ENCODE measurements at places on chromosomes 4 and X.

- no peak for DNase-seq
Measured at GRCh38 chr4:71415491-71415890, 76.7 kb downstream of the SLC4A4 start.

- DNase-seq = no peak
Measured at GRCh38 chrX:68989456-68989855, 160.6 kb downstream of the EFNB1 start.

DNA sequence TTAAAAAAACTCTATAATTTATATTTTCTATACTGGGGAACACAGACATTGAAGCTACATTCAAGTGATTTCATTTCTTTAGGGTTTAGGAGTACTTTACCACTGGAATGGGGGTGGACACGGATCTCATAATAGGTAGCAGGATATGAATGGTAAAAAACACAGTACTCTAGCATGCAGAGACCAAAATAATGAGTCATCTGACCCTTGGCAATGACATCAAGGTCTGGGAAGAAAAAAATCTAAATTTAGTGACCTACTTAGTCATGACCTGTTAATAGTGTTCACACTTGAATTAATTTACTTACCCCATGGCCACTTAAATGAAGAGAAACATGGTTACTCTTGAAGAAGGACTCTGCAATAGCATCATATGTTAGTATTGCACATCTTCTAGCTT lies 187.9 kb downstream of the EPHA5 start:
- peak; percentile 44 for DNase-seq

DNA sequence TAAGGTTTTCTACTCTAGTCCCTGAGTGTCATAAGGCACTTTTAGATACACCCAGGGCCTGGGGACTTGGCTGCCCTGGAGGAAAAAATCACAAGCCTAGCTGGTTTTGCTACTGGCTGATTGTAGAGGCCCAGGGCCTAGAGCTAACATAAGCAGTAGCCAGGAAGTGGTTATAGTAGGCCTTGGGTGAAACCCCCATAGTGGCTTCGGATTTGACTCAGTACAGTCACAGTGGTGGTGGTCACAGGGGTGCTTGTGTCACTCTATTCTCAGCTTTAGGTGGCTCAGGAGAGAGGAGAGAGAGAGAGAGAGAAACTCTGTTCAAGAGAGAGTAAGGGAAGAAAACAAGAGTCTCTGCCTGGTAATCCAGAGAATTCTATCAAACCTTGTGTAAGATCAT lies 194.5 kb upstream of the EDA2R start:
- no peak for DNase-seq

DNA sequence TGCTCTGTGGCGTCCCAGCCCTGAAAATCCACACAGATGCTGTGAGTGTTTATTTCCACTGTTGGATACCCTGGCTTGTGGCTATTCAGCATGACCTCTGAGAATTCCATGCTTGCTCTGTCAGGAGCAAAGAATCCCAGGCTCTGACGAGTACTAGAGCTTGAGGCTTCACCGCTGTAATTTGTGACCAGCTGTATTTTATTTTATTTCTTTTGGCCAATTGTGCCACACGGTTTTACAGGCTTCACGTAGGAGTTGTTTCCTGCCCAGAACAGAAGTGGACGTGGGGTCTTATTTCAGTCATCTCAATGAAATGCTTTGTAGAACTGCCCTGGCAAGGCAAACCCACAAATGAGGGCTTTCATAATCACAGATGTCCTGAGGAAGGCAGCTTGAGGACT lies 69.4 kb upstream of the CLDN34 start:
- DNase-seq = no peak

DNA sequence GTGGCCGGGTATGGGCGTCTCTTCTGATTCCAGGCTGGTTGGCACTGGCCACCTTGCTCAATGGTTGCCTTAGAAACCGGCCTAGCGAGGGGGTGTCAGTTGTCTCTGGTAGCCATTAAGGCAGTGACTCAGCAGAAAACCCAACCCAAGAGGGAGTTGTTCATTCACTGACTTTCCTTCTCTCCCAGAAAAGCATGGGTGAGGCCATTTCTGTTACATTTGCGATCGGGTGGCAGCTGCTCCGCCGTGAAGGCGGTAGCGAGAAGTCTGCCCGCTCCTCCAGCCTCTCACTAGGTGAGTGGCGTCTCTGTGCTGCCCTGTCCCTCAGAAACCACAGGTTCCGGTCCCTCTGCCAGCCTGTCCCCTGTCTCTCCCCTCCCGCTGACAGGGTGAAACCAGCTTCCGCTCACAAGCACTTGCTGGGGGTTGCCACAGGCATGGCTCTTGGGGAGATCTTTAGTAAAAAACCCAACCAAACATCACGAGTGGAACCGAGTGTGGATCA lies 17.4 kb downstream of the IRAK1 start:
- no peak for DNase-seq

DNA sequence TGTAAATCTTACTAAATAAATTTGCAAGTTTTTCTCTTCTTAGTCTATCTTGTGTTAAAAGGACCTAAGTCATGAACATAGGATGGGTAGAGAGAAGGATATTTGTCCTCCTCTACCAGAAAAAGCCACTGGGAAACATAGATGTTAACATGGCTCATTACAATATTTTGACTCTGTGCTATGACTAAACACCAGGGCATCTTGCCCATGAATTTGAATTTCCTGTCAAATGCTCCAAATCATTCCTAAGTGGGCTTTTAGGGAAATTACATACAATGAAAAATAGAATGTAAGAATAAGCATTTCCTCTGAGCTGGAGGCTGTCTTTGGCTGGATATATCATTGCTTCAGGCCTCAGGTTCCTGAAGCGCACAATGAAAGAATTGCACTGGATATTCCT lies 39.1 kb downstream of the ANOS1 start:
- DNase-seq = no peak

DNA sequence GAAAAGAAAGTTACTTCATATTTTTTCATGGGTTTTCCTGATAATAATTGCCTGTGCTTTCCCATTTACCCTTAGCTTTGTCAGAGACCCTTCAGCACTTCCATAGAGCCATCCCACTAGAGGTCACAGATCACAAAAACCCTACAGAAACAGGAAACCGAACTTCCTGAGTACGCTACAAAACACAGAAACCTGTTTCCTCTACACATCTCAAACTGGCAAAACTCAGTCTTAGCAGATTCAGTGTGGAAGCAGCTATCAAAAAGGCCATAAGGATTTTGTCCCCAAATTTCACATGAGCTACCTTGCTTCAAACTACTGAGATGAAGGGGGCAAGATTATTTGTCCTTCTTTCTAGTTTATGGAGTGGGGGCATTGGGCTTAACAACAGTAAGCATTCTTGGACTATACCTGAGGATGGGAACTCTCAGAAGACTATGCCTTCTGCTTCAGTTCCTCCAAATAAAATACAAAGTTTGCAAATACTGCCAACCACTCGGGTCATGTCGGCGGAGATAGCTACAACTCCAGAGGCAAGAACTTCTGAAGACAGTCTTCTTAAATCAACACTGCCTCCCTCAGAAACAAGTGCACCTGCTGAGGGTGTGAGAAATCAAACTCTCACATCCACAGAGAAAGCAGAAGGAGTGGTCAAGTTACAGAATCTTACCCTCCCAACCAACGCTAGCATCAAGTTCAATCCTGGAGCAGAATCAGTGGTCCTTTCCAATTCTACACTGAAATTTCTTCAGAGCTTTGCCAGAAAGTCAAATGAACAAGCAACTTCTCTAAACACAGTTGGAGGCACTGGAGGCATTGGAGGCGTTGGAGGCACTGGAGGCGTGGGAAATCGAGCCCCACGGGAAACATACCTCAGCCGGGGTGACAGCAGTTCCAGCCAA lies at the start of gene MMRN1:
Gene MMRN1 (plus strand): TSS at position 206 of the 902 bp plus-strand sequence. CDS start 118 bp downstream, at position 324.
- no peak for DNase-seq

DNA sequence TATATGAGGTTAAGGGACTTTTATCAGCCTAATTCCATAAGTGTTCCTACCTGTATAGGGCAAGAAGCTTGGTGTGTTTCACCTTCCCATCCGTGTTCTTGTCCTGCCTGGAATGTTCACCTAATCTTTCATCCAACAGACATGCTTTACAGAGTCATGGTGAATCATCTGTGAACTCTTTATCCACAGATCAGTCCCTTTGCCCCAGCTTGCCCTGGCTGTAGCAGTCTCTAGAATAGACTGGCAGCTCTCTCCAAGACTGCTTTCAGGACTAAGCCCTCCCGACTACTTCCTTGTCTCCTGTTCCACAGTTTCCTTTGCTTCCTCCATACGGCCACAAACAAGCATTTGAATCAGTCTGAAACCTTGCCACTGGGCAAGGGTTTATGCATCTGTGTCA lies 177.9 kb upstream of the IL15 start:
- DNase-seq = no peak

DNA sequence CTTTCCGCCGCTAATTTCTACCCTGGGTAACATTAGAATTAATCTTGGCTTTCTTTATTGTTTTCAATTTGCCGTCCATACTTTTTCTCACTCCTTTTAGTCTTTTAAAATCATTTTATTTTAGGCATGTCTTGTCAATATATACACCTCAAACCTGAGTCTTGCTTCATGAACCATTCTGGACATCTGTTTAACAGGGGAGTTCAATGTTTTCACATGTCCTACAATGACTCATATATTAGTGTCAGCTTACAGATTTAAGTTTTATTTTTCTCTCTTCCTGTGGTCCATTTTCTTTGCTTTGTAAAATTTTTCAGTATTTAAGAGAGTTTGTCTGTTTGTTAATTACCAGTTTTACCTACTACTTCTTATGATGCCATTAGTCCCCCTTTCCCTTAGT lies 89.5 kb downstream of the LCORL start:
- DNase-seq = no peak

DNA sequence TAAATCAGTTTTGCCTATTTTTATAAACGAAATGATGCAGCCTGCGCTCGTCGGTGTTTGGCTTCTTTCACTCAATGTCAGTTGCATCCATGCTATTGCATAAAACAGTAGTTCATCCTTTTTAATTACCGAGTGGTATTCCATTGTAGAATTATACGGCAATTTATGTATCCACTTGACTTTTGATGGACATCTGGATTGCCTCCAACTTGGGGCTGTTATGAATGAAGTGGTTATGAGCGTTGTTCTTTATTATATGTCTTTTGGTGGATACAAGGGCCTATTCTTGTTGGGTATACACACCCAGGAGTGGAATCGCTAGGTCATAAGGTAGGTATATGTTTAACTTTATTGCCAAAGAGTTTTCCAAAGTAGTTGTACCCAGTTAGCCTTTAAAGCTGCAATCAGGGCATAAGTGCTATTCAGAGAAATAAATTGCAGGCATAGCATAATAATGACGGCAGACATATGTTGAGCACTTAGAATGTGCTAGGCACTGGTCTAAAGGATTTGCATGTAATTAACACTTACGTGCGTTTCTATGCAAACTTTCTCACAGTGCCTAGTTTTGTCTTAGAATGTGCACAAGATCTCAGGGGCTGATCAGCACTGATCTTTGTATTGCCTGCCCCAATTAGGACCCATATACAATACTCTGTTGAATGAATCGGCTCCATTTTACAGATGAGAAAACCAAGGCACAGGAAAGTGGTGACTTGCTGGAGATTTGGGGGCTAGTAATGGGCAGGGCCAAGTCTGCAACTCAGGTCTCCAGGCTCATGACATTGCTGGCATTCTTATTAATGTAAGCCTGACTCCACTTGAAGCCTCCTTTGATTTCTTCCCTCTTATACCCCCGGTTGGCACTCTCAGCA lies 407.0 kb downstream of the BCOR start:
- DNase-seq = no peak

DNA sequence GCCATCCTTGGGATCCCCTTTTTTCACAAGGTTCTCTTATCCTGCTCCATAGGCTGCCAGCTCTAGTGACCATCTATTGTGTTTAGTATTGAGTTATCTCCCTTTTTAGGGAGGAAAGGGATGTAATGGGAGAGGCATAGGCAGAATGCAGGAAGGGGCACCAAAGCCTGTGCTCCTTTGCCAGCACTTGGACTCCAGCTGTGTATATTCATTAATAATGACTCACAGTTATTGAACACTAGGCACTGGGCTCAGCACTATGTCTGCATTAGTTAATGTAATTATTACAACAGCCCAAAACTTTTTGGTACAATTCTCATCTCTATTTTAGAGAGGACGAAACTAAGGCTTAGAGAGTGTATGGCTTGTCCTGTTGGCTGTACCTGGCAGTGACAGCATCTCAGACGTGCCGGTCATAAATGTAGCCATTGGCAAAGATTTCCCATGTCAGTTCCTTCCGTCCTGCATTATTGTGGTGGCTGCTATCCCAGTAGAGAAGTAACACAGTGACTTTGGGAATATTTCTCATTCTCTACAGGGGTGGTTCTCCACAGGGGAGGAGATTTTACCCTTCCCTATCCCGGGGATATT lies 90.3 kb downstream of the AFF1 start:
- DNase-seq = no peak

DNA sequence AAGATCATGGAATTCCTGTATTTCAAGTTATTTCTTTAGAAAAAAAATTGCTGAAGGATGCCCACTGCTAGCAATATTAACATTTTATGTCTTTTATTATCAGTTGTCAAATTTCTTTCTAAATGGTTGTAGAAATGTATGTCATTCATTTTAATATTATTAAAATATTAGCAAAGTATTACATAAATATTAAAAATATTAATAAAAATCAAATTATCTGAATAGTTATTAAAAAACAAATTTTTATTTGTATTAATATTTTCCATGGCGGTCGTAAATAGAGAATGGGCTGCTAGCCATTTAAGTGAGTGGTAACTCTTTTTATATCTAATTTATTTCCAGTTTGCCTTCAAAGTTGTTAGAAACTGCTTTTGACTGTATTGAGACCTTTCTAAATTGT lies 72.2 kb downstream of the ATP10D start:
- DNase-seq = no peak

- DNase-seq = no peak
Measured at GRCh38 chr4:2255501-2256155, 6.3 kb downstream of the MXD4 start.

- DNase-seq = no peak
Measured at GRCh38 chrX:23952984-23953907, 45.4 kb downstream of the CXorf58 start.

DNA sequence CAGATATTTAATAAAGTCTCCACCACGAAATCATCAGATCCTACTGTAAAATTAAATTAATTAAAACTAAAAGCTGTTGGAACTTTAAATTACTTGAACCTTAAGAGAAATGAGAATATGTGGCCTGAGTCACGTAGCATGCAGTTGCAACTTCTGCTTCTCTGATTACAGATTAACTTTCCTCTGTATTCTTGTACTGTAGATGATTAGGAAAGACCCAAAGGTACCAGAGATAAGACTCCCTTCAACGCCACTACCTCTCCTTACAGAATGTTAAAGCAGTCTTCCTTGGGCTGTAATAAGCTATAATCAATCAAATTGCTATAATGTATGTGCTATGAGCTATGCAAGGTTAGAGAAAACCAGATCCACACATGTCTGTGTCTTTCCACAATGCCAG lies 47.9 kb downstream of the FAM13A start:
- DNase-seq = no peak

GRCh38 chr4:104752337-104752736 lies 257.6 kb upstream of the CXXC4 start:
- DNase-seq = no peak

All from RKO (cell line).